K562 (cell line): ENCODE measurements at places on chromosomes 6 and 20.

- peak; percentile 93 for DNase-seq
Measured at GRCh38 chr6:44257025-44257752, at the start of gene SLC35B2. SLC35B2 (minus strand) TSS chr6:44257528; CDS start chr6:44257410, 118 bp downstream.

DNA sequence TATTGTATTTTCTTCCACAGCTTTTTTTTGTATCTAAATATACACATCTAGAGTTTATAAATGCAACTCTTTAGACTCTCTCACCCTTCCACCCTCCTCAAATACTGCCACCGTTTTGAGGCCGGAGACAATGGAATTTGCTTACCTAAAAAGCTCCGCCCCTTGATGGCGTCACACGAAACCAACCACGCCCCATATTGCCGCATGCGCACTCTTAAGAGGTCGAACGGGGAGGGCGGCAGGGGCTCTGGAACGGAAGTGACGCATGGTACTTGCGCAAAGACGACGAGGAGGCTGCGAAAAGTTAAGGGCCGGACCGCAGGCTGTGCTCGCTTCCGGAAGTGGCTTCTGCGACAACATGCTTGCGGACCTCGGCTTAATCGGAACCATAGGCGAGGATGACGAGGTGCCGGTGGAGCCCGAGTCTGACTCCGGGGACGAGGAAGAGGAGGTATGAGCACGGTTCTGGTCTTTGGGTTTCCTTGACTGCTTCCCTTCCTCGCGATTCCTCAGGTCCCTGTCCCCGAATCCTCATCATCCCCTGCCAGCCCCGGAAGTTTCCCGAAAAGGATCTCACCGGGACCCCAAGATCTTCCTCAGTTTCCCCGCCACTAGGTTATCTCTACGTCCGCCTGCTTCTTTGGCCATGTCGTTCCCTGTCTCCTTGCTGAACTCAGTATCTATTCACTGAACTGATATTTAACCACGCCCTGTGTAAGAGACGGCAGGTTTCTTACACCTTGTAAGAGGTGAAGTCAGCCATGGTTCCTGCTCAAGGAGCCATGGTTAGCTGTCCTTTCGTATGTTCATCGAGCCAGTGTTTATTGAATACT is at the start of gene DDX27:
Gene DDX27 (plus strand): TSS at position 326 of the 833 bp plus-strand sequence. CDS start 33 bp downstream, at position 359.
- DNase-seq, result peak; percentile 99

DNA sequence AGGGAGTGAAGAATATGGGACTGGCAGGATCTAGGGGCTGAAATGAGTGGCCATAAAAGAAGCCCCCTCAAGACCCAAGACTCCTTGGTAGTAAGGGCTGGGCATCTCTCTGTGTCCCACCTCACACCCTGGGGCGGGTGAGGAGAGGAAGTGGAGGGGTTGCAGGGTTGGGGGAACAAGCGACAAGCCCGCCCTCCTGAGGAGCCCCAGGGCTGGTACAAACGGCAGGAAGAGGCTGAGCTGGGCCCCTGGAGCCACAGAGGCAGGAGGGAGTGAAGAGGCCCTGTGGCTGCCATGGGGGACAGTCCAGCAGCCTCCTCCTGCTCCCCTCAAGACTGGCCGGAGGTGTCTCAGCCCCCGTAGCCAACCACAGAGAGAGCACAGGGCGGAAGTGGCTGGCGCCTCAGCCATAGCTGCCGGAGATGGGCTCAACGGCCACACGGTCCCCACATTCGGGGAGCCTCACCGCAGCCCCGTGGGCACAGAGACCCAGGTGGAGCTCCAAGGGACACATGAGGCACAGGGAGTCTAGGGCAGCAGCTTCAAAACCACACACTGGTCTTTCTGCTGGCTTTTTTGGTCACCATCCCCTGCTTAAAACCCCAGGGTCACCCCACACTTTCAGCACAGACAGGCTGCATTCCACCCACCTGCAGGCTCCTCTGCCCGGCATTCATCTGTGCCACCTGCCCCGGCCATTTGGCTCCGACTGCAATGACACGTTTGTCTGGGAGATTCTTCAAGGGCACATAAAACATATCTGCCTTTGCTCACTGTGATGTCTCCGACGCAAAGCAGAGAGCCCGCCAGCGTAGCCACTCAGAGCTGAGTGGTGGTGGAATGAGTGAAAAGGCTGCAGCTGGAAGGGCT is 524 bp downstream of the C20orf203 start:
- no peak for DNase-seq

- DNase-seq, result no peak
Measured at GRCh38 chr6:117985916-117986315, 78.9 kb downstream of the SLC35F1 start.

DNA sequence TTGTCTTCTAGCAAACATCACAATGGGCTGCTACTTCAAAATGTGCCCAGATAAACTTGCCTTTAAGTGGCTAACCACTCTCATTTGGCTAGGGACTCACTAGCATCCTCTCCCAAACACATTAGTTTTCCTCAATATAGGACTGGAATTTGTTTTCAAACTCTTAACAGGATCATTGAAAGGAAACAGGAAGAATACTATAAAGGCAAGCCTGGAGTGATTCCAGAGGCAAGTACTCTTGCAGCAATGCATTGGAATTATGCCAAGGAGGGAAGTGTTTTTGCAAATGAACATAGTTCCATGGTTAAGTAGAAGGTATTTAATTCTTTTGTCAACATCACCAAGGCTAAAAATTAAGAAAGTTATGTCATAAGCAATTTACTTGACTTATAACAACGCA is 12.2 kb downstream of the EPHA7 start:
- no peak for DNase-seq

DNA sequence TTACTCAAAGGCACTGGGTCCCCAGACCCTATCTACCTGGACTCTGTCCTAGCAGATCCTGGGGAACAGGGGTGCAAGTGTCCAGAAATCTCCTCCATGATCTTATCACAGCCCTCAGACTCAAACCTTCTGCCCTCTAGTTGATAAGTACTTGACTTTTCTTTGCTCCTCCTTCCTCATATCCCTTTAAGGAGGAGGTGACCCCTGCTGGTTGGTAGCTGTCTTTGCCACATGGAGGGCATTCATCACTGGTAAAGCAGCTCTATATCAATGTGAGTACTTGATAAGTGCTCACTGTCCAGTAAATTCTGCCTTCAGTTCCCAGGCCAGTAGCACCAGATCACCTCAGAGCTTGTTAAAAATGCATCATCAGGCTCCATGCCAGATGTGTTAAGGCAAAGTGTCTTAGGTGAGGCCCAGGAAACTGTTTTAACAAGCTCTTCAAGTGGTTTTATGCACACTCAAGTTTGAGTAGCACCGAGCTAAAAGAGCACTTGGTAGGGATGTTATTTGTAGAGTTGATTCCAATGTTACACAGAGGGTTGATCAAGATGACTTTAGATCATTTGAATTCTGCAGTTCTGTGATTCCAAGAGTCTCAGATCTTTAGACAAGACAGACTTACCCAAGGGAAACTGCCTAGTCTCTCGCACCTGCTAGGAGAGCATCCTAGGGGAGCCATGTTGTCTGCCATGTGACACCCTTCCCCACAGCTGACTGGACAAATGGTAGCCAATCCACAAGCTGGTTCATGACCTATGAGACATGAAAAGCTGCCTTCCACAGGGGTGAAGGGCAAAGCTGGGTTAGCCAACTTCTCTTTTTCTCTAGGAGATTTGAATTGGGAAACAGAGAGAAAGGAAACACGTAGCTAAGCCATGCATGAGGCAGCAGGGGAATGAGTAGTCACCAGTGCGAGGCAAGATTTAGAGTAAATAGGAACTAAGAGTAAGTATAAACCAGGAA is 18.6 kb downstream of the TREML2 start:
- peak; percentile 62 for DNase-seq

DNA sequence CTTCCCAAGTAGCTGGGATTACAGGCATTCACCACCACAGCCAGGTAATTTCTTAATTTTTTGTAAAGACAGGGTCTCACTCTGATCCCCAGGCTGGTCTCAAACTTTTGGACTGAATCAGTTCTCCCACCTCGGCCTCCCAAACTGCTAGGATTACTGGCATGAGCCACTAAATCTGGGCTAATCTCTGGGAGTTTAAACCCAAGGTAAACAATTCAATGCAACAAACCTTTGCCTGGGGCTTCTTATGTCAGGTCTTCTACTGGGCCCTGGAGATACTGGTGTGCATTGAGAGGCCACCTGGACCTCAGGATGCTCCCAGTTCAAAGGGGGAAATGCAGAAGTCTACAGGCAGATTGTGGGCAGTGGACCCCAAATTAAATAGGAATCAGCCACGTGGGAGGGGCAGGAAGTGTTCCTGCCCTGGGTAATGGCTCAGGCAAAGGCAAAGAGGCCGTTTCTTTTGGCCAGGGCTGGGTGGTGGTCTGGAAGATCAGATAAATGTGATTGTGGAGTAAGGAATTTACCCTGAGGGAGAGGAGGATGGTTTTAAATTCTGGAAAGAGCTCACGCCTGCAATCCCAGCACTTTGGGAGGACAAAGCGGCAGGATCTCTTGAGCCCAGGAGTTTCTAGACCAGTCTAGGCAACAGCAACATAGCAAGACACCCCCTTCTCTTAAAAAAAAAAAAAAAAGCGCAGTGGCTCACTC is 1.3 kb upstream of the MYBL2 start:
- DNase-seq, result no peak
